ENCODE measurements at places on chromosomes 1 and 21.

- no peak for DNase-seq
These were observed 80.2 kb downstream of the LRRC8D start for GRCh38 chr1:89900791-89901708.

DNA sequence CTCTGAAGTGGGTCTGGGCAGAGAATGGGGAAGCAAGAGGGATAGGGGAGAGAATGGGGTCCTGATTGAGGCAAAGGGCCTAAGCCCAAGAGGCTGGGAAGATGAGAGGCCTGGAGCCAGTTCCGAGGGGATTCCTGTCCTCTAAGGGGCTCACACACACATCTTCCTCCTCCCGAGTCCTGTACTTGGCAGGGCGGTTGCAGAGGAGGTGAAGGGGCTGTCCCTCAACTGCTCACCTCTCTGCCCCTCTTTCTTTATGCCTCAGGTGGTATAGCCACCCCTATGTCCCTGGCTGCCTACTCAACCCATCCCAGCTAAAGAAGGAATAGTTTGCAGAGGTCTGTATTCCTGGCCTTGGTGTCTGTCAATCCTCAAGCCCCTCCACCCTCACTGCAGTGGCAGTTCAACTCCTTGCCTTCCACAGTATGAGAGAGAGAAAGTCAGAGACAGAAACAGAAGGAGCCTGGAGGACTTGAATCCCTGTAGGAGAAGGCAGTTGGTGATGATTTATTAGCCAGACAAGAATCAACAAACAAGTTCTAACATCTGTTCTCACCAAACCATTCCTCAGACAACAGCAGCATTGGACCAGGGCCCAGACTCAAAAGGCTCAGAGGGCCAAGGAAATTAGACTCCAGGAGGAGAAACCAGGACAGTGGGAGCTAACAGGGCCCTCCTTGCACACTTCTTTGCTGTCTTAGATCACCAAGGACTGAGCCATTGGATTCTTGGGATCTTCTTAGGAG is 10.7 kb downstream of the SH2D2A start:
- DNase-seq = peak; percentile 33

DNA sequence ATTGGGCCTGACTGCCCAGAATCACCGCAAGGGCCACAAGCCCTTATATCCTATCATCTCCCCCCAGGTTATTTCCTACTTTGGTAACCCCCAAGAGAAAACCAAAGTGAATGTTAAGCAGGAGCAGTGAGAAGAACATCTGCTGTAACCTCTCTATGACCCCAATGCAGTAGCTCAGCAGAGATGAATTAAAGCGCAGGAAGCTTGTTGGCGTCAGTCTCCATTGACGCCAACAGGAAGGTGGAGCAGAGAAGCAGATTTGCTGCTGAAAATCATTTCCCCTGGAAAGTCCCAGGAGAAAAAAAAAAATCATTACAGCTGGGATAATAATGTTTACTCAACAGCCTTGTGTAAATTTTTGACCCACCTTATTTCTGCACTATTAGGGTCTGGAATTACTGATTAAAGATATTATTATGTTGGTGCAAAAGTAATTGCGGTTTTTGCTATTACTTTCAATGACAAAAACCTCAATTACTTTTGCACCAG is 33.2 kb upstream of the FAM163A start:
- DNase-seq = no peak

- peak; percentile 40 for DNase-seq
These were observed 43.7 kb downstream of the BACH1 start for GRCh38 chr21:29342363-29342957.

GRCh38 chr1:9143250-9143649 is 14.3 kb upstream of the GPR157 start:
- no peak for DNase-seq

DNA sequence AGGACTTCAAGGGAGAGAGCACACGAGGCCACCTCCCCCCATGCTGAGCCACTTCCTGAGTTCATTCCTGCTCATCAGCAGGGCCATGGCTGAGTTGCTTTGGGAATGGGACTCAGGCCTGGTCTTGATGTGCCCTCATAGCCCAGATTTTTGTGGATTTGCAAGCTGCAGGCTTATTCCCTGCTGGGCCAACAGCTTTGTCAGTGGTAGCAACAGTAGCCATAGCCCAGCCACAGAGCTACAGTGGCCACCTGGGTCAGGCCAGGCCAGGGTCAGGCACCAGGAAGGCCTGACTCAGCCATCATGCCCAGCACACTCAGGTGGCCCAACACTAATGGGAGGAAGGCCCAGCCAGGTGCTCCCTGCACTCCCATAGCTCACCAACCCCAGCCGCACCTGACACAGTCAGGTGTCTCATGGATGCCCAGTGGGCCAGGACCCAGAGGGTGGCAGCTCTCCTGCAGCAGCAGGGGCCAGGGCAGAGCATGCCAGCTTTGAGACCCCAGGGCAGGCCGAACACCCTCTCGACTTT is 33.5 kb downstream of the EPHA2 start:
- no peak for DNase-seq

Measured in epithelial cell of prostate (primary cell).